ENCODE measurements at places on chromosomes 3 and 15. TPM values are rescaled to one million over a fixed set of nuclear protein-coding genes. Genes with fewer than 3 reads are reported as not detected.
A peak's percentile ranks its signal among the peaks of the same experiment; 100 is the strongest.

UBE3A gene
- 105 TPM for total RNA-seq

TMEM207 gene
- not detected for total RNA-seq

HCN4 gene
- total RNA-seq: 7.7 TPM

HESX1 gene
- not detected for total RNA-seq

CPB1 gene
- not detected for total RNA-seq

MED12L gene
- 0.44 TPM for total RNA-seq

ZIC4 gene
- total RNA-seq: not detected

DNA sequence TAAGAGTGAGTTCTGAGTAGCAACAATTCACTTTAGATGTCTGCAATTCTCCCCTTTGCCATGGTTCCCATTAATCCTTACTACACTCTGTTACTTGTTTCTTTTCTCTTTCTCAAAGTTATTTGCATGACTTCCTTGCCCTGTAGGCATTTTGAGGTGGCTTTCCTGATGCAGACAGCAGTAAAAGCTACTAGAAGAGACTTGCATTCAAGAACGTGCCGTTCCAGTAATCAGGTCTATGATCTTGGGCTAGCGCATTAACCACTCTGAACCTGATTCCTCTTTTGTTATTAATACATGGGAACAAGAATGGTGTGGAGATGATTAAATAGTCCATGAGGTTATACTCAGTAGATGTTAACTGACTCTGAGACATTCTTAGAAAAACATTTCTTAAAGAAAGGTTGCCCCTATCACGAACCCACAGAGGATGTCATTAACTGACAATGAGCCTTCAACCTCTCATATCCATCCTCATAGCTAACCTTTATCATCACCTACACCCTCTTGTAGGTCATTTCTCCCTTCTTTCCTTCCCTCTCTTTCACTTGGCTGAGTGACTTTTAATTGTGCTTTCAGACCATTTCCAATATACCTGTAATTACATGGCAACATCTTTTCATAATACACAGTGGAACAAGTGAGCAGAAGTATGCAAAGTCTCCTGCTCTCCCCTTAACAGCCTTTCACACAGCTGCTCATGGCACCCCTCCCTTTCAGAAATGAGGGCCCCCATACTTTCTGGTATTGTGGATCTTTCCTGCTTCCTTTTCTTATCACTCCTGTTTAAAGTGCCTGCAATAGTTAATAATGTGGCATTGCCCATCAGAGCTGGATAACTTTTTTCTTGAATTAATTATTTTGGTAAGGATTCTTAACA lies 175.9 kb downstream of the CHST2 start:
- DNase-seq: no peak

DNA sequence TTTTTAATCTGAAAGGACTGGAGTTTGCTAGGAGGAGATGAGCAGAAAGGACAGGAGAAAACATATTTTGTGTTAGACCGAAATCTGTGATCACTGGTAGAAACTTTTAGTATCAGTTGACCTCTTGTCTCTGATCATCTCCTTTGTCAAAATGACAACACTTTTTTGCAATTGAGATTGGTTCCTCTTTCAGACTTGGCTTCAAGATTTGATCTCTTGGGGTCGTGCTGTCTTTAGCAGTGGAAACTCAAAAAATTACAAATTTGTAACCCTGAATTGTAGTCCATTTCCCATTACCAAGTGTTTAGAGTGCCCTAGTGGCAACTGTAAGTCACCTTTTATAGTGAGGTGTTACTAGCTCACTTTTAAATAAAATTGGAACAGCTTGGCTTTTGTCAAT lies 107.4 kb downstream of the KLHL25 start:
- DNase-seq: no peak

GRCh38 chr3:87261925-87262324 lies 14.5 kb downstream of the POU1F1 start:
- DNase-seq: no peak

GRCh38 chr15:84944311-84944710 lies 37.3 kb upstream of the PDE8A start:
- DNase-seq: no peak

- DNase-seq: no peak
Observed at GRCh38 chr3:43769885-43770425, 79.2 kb downstream of the ABHD5 start.

DNA sequence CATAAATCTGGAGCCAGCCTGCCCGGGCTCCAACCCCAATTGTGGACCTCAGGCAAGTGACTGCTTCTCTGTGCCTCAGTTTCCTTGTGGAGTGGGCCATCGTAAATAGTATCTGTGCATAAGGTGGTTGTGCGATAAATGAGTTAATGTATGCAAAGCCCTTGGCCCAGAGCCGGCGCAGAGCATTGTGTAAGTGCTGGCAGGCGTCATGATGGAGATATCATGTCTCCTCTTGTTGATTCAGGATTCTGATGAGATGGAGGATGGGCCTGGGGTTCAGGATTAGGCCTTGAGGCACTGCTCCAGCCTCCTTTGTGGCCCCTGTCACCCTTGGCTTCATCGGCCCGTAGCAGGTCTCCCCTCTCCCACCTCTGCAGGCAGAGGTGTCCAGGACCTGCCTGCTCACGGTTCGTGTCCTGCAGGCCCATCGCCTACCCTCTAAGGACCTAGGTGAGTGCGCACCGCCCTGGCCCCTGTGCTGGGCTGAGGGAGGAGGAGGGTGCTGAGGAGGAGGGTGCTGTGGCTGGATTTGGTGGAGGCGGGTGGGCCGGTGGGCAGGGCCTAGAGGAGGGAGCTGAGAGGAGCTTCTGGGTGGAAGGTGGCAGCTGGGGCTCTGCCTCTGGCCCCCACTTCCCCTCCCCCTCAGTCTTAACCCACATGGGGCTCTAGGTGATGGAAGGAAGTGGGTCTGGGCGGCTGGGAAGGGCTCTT lies 1.3 kb downstream of the PLA2G4B start:
- no peak for DNase-seq

- DNase-seq: no peak
Observed at GRCh38 chr3:137770835-137771399, 6.8 kb downstream of the SOX14 start.

DNA sequence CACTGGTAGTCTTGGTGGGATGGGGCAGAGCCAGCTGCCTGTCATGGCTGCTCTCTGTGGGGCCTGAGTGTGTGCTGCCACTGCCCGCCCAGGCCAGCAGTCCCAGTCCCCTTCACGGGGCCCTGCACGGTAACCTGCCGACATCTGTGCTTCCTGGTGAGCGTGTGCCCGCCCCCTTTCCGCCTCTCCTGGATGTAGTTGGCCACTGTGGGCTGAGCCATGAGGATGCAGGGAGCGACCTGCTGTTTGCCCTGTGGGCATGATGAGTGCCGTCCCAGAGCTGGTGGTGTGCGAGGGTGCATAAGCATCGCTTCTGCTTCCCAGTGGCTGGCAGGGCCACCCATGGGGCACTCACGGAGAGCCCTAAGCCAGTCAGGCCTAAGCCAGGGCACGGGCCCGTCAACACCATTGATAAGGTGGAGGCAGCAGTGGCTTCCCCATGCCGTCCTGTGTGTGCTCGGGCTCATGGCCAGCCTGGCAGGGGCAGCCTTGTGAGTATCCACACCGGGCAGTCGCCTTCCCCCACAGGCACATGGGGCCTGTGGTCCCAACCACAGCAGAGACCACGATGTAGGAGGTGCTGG lies 14.6 kb downstream of the PLXNA1 start:
- no peak for DNase-seq

- DNase-seq: no peak
Observed at GRCh38 chr3:11120091-11120805, 34.0 kb upstream of the HRH1 start.

DNA sequence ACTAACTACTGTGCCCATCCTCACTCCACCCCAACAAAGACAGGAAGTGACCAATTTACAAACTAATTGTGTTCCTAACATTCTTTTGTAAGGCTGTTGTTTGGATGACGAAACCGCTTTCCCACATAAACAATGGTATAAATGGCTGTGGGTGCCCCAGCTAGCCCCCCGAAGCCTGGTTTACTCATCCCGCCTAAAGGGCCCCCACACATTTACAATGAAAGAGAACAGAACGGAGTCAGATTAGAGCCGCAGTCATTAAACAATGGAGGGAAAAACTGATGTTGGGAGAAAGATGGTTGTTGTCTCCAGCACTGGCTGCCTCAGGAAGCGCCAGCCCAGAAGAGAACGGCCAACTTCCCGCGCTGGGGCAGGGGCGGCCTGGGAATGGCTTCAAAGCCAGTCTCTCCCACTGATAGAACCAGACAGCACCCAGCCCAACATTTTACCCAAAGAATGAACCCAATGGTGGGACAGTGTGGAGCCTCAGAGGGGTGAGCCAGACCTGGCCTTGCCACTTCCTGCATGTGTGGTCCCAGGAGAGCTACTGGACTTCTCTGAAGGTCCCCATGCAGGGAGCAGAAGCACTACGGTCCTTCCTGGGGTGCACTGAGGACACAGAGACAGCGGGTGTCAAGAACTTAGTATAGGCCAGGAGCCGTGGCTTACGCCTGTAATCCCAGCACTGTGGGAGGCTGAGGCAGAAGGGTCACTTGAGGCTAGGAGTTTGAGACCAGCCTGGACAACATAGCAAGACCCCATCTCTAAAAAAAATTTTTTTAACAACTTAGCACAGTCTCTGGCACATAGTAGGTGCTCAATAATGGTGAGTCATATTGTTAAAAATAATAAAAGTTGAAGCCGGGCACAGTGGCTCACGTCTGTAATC lies 75.8 kb upstream of the GATA2 start:
- DNase-seq: no peak

GRCh38 chr15:84734794-84735479 lies 13.5 kb upstream of the ZNF592 start:
- no peak for DNase-seq

- DNase-seq: no peak
Observed at GRCh38 chr3:165194511-165195240, 1.5 kb downstream of the SLITRK3 start.

DNA sequence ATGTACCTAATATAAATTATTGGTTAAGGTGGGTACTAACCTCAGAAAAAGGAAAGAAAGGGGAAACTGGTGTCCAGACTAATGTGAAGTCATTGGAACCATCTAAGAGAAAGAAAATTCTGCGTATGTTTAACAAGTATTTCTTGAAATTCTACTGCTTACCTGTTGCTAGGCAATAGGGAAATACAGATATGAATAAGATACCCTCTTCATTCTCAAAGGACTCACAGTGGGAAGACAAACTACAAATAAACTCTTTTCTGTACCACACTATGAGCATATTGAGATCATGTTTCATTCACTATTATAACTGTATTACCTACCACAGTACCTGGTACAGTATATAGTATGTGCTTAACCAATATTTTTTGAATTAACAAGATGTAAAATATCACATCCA lies 140.5 kb upstream of the MLF1 start:
- DNase-seq: no peak

GRCh38 chr15:61888074-61888780 lies 172.0 kb downstream of the VPS13C start:
- no peak for DNase-seq

GRCh38 chr15:40340740-40341400 lies at the start of gene CCDC9B:
Gene CCDC9B, minus strand, starts transcription at chr15:40340939. Its CDS starts 120 bp downstream, at chr15:40340819.
- DNase-seq: peak; percentile 91

- peak; percentile 49 for DNase-seq
Observed at GRCh38 chr3:66394753-66395249, 106.0 kb downstream of the LRIG1 start.
